Activated CD4-positive, alpha-beta T cell treated with anti-CD3 and anti-CD28 coated beads for 24 hours (primary cell): ENCODE measurements at places on chromosomes 2 and 18.

DNA sequence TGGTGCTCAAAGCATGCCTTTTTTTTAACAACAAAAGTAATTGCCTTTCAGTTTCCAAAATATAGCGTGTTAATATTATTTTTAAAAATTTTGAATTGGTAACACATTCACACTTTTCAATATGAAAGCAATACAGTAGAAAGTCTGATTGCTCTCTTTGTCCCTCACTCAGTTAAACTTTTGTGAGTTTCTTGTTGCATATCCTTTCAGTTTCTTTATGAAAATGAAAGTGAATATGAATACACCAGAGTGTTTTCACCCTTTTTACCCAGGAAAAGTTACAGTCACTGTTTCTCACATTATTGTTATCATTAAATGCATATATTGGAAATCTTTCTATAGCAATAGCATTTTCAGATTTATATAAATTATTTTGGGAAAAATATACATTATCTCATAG, 377.4 kb upstream of the CRIM1 start:
- no peak for DNase-seq

- DNase-seq = no peak
These were observed 54.7 kb downstream of the CMPK2 start for GRCh38 chr2:6810961-6811360.

DNA sequence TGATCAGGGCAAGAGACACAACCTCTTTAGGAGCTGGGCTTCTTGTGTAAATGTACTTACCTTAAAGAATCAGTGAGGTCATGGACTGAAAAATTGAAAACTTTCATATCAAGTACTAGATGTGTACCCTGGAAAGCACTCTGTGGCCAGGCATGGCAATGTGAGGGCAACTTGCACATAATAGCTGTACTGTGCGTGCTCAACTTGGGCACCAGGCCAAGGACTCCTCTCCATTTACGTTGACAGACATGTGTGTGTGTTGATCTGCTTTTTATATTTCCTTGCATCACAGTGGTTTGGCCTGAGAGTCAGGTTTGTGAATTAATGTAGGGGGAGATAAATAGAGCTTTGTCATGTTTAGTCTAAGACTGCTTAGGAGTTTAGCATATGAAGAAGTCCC, 669.5 kb upstream of the REG3G start:
- DNase-seq = no peak

GRCh38 chr2:160034396-160034795, 28.0 kb downstream of the PLA2R1 start:
- no peak for DNase-seq

GRCh38 chr2:191539068-191539467, 138.9 kb upstream of the NABP1 start:
- DNase-seq = peak; percentile 7

- DNase-seq = no peak
These were observed 139.3 kb downstream of the SETBP1 start for GRCh38 chr18:44819944-44820510.

- no peak for DNase-seq
These were observed 84.8 kb upstream of the TTN start for GRCh38 chr2:178891959-178892485.

DNA sequence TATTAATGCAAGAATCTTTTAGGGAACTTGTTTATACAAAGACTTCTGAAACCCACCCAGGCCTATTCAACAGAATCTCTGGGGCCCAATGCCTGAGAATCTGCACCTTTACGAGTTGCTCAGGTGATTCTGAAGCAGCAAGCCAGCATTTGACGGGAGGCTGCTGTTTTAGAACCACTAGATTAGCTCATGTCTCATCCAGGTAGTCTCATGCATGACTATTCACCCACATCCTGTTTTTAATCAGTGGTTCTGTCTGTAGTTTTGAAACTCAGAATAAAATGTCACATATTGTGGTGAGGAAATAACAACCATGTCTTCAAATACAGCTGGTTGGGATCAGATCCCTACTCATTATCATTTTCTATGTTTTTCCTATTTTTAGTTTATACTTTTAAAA, 39.5 kb downstream of the CYTIP start:
- DNase-seq = peak; percentile 27

DNA sequence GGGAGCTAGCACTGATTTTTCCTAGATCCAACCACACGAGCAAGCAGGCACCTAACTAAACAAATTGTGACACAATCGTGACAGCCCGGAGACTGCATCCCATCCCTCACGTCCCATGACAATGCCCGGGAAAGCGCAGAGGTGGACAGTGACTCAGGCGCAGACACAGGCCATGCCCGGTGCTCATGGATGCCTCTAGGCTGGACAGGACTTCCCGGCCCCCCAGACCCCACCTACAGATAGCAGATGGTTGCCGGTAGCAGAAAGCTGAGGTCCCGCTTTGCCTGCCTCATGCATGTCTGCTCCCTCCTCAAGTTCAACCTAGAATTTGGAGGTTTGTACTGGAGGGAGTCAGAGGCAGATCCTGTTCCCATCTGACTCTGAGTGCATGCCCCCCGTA, 81.0 kb downstream of the TPO start:
- DNase-seq = no peak

GRCh38 chr2:229596796-229597195, 117.6 kb downstream of the DNER start:
- no peak for DNase-seq

DNA sequence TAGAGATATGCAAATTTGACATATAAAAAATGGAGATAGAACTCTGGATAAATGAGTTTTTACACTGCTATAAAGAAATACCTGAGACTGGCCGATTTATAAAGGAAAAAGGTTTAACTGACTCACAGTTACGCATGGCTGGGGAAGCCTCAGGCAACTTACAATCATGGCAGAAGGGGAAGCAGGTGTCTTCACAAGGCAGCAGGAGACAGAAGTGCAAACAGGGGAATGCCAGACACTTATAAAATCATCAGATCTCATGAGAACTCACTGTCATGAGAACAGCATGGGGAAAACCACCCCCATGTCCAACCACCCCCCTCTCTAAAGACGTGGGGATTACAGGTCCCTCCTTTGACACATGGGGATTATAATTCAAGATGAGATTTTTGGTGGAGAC, 1540.2 kb upstream of the SLC39A10 start:
- no peak for DNase-seq

- DNase-seq = no peak
These were observed 33.3 kb upstream of the FIGN start for GRCh38 chr2:163768881-163769695.

- DNase-seq = no peak
These were observed 33.2 kb downstream of the TOGARAM2 start for GRCh38 chr2:29014331-29014730.

GRCh38 chr2:133266041-133266925, 302.0 kb downstream of the NCKAP5 start:
- DNase-seq = no peak

DNA sequence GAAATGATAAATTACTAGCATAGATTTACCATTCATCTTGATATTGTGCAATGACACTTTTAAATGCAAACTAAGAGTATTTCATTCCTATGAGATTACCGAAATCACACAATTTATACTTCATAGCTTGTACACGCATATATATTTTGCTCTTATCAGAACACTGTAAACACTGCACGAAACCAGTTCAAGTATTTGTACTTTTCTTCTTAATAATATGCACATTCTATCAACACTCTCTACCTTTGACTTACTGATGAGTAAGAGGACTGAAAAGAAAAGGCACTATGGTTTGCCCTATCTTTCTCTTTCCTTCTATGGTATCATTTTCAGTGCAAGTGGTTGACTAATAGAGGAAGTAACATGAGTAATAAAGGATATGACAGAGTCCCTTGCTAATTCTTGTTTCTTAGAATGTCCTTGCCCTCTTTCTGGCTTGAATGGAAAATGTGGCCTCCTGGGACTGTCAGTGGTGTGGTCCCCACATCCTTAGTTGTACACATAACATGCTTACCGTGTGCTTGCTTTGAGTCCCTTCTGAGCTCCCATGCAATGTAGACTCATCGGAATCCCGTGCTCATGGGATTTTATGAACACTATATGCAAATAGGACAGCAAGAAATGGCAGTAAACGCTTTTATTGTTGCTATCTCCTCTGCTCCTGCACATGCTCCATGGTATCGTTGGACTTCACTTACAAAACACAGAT, 363.5 kb upstream of the TNP1 start:
- DNase-seq = peak; percentile 20

DNA sequence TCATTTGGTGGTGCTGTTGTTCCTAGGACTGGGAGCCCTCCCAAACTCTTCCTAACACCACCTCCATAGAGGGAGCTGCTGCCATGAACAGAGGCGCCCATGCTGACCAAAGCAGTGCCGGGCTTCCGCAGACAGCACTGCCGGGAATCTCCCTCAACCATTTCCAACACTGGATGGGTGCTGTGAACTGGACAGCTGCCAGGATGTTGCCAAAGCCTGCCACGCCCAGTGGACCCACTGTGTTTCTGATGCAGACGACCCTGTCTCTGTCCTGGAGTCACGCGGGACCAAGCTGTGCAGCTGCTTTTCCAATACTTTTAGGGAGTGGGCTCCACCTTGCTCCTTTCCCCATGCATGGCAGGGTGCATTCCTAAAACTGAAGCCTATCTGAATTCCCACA, 16.9 kb upstream of the GNAL start:
- DNase-seq = no peak
